Urothelium cell line (cell line): ENCODE measurements at places on chromosomes 12 and 14.

- no peak for DNase-seq
Observed at GRCh38 chr14:95133282-95133681, 24.0 kb downstream of the DICER1 start.

DNA sequence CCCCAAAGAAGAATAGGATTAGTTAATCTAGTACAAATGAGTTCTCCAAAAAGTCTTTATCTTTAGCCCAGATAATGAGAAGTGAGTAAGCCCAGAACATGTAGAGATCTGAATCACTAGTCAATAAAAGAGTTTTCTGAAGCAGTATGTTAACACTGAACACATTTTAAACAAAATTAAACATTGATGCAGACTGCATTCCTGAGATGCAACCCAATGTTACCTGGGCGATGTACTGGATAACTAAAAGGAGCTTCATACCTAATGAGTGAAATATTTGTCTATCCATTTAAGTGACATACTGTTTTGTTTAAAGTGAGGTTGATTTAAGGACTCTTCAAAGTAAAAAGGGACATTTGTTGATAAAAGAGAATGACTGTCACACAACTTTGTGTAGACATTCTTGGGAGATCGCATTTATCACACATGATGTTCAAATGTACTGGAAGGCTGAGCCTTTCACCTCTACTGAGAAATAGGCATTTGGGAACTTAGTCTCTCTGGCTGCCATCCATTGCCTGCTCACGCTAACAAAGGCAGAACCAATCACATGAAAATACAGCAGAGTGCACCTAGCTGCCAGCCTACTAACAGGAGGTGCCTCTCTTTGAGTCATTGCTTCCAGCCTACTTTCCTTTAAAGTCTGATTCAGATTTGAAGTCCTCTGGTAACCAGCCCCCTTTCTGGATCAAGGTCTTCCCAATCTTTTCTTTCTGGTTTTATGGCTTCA lies 287.7 kb downstream of the BTG1 start:
- no peak for DNase-seq

DNA sequence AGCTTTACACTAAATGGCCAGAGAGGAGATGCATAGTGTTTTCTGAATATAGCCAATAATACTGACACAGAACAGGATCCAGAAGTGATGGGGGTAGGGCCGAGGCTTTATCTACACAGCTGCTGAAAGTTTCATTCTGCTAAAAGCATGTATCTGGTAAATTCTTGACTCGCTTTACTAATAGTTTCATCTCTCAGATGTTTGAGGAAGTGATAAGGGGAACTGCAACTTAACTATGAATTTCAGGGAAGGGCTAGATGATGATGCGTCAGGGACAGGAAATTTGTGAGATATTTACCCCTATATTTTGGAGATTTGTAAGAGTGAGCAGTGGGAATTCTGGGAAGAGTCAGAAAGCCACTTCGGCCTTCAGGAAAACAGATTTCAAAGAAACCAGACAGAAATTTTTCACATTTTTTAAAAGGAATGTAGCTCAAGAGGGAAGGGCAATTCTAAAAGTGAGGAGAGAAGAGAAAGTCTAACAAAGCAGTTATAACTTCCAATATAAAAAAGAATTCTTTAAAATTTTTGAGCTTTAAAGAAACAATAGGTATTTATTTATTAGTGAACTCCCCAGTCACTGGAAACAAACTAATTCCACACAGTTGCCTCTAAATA lies 243.1 kb downstream of the BCAT1 start:
- DNase-seq = no peak

GRCh38 chr12:80170915-80171314 lies 71.6 kb downstream of the OTOGL start:
- DNase-seq = no peak

DNA sequence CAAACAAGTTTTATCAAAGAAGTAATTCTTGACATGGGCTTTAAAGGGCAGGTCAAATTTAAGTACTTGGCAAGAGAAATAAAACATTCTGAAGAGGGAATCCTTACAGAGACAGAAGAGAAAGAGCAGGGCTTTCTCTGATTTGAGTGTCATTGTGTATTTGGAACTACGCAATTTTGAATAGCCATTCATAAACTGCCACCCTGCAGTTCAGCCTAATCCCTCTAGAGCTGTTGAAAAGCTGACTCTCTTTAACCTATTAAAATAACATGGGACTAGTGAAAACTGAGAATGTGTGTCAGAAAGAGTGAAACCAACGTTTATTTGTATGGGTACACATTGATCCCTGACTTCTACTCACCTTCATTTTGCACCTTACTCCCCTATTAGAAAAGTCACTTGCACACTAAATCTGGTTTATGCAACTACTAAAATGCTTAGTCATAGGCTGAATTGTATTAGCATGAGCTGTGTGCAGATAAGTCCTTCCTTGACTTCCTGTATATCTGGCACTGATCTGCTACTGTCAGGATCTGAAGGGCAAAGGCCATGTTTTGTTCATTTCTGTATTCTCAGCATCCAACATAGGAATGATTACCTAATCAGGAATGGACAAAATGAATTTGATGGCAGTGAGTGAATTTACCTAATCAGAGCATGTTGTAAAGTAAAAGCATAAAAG lies 458.9 kb downstream of the NOVA1 start:
- DNase-seq = no peak

- peak; percentile 100 for DNase-seq
Observed at GRCh38 chr14:74018586-74019407, at the start of the genes BBOF1 and ENTPD5. BBOF1 (plus strand) TSS chr14:74019349; CDS start chr14:74019479, 130 bp downstream. ENTPD5 (minus strand) TSS chr14:74019288; CDS start chr14:73988102, 31,186 bp downstream.

- peak; percentile 60 for DNase-seq
Observed at GRCh38 chr12:32891956-32892355, 4.6 kb downstream of the PKP2 start.
